ENCODE measurements at places on chromosomes 12 and 14. TPM values are rescaled to one million over a fixed set of nuclear protein-coding genes. Genes with fewer than 3 reads are reported as not detected.

REM2 gene
- 9.4 TPM for total RNA-seq

OAS3 gene
- 13.9 TPM for total RNA-seq

A2ML1 gene
- total RNA-seq, result not detected

GALNT16 gene
- not detected for total RNA-seq

WDR20 gene
- total RNA-seq, result 41.2 TPM

RTN1 gene
- not detected for total RNA-seq

LGR5 gene
- total RNA-seq, result not detected

TMEM63C gene
- total RNA-seq, result 0.58 TPM

DNA sequence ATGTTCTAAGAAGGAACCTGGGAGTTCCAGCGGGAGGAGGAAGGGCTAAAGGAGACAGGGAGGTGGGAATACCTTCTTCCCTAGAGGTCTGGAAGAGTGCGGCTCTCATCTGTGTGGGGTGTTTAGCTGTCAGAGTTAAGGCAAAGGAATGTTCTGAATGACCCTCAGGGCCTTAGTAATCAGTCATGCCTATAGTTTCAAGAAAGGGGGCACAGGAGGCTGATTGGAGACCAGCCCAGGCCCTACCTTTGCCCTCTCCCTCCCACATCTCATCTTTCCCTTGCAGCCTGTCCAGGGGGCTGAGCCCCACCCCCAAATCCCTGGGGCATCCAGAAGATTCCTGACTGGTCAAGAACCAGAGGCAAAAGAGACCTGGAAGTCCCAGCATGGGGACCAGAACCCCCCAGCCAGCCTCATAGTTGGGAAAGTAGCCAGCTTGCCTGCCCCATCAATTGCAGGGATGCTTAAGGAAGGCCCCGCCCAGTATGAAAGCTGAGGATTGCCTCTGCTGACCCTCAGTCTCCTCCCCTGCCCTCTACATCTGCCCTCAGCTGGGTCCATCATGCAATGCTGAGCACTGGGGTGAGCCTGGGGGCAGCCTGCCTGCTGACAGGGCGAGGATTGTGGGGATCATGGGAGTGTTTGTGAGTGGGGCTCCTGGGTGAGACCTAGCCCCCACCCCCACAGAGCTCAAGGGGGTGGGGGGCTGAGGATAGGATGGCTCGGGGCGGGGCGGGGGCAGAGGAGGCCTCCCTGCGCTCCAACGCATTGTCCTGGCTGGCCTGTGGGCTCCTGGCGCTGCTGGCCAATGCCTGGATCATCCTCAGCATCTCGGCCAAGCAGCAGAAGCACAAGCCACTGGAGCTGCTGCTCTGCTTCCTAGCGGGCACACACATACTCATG lies 1.8 kb downstream of the GPR162 start:
- peaks cover 19% of the 10 kb centered on the region for H3K27me3 ChIP-seq
- peaks cover 14% of the 10 kb centered on the region for H3K36me3 ChIP-seq
- no peak overlapping the region for H3K27ac ChIP-seq
- no peak overlapping the region for H3K4me3 ChIP-seq

GRCh38 chr14:98941481-98941880 lies 330.5 kb downstream of the BCL11B start:
- H3K36me3 ChIP-seq, result no peaks in the 10 kb centered on the region
- no peak overlapping the region for H3K27ac ChIP-seq
- peaks cover 32% of the 10 kb centered on the region for H3K4me1 ChIP-seq
- no peak overlapping the region for H3K4me3 ChIP-seq
- no peak for DNase-seq
- no peaks in the 10 kb centered on the region for H3K27me3 ChIP-seq

- H3K4me3 ChIP-seq, result no peak overlapping the region
- no peaks in the 10 kb centered on the region for H3K36me3 ChIP-seq
- DNase-seq, result no peak
- H3K27ac ChIP-seq, result no peak overlapping the region
- H3K27me3 ChIP-seq, result no peaks in the 10 kb centered on the region
- peaks cover 10% of the 10 kb centered on the region for H3K4me1 ChIP-seq
These were observed 51.0 kb upstream of the BCL11B start for GRCh38 chr14:99322731-99323599.

DNA sequence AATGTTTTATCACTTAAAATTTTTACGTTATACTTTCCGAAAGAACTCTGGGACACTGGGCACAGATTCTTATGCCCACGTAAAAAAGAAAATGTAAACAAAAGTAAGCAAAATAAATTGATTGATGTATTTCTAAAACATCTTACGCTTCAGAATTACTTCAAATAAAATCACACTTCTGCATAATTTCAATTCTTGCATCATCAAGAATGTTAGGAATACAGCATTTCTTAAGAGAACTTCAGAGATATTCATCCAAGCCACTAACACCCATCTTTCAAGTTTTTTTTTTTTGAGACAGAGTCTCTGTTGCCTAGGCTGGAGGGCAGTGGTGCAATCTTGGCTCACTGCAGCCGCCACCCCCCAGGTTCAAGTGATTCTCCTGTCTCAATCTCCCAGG lies 180.6 kb downstream of the MED13L start:
- no peaks in the 10 kb centered on the region for H3K36me3 ChIP-seq
- H3K4me3 ChIP-seq, result no peak overlapping the region
- no peak for DNase-seq
- H3K4me1 ChIP-seq, result no peaks in the 10 kb centered on the region

DNA sequence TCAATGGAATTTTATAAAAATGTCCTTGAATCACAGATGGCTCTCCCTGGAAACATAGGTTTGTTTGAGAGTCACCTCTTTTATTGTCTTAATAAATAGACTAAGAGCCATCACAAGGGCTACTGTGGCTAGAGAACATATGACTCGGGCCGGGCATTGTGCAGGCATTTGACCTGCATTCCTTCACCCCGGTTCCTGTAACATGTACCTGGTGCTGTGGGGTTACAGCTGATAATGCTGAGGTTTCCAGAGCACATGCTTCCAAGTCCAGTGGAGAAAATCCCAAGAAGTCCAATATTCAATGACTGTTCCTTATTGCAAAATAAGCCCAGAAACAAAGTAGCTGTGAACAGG lies 1.0 kb upstream of the ACACB start:
- no peaks in the 10 kb centered on the region for H3K36me3 ChIP-seq
- peaks cover 19% of the 10 kb centered on the region for H3K4me1 ChIP-seq
- H3K27ac ChIP-seq, result no peak overlapping the region

DNA sequence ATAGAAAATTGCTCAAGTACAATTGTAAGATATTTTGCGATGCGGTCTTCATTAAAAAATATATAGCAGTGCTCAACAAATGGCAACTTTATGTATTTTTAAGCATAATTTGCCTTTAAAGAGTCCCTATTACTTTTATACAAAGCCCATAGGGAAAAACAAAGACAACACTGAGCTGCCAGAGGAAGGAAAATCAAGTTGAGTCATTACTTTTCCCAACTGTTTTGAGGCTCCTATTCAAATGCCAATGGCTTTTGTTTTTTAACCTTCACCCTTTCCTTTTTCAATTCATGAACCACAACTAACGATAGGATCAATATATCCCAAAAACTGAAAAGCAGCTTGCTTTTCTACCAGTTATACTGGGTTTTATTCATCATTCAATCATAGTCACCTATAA lies 157.6 kb upstream of the PLEKHA5 start:
- no peaks in the 10 kb centered on the region for H3K4me1 ChIP-seq
- no peak overlapping the region for H3K4me3 ChIP-seq
- H3K27me3 ChIP-seq, result no peaks in the 10 kb centered on the region
- no peak for DNase-seq

GRCh38 chr12:59871779-59872178 lies 275.9 kb downstream of the SLC16A7 start:
- no peaks in the 10 kb centered on the region for H3K27me3 ChIP-seq
- H3K27ac ChIP-seq, result no peak overlapping the region
- H3K4me1 ChIP-seq, result no peaks in the 10 kb centered on the region
- H3K4me3 ChIP-seq, result no peak overlapping the region
- no peak for DNase-seq

GRCh38 chr12:53383258-53383657 lies 3.3 kb downstream of the SP1 start:
- H3K4me1 ChIP-seq, result peaks cover 73% of the 10 kb centered on the region
- peak overlapping the region; percentile 14 for H3K4me3 ChIP-seq
- no peaks in the 10 kb centered on the region for H3K27me3 ChIP-seq
- H3K27ac ChIP-seq, result no peak overlapping the region

DNA sequence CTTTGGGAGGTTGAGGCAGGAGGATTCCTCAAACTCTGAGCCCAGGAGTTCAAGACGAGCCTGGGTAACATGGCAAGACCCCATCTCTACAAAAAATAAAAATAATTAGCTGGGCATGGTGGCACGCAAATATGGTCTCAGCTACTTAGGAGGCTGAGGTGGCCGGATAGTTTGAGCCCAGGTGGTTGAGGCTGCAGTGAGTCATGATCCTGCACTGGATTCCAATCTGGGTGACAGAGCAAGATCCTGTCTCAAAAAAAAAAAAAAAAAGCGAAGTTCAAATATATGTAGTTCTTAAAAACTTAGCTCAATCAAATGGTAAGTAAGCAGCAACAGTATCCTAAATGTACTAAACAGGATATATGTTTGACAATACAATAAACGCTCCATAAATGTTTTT lies 85.5 kb upstream of the SSTR1 start:
- H3K27ac ChIP-seq, result no peak overlapping the region
- peaks cover 15% of the 10 kb centered on the region for H3K4me1 ChIP-seq
- H3K27me3 ChIP-seq, result no peaks in the 10 kb centered on the region

DNA sequence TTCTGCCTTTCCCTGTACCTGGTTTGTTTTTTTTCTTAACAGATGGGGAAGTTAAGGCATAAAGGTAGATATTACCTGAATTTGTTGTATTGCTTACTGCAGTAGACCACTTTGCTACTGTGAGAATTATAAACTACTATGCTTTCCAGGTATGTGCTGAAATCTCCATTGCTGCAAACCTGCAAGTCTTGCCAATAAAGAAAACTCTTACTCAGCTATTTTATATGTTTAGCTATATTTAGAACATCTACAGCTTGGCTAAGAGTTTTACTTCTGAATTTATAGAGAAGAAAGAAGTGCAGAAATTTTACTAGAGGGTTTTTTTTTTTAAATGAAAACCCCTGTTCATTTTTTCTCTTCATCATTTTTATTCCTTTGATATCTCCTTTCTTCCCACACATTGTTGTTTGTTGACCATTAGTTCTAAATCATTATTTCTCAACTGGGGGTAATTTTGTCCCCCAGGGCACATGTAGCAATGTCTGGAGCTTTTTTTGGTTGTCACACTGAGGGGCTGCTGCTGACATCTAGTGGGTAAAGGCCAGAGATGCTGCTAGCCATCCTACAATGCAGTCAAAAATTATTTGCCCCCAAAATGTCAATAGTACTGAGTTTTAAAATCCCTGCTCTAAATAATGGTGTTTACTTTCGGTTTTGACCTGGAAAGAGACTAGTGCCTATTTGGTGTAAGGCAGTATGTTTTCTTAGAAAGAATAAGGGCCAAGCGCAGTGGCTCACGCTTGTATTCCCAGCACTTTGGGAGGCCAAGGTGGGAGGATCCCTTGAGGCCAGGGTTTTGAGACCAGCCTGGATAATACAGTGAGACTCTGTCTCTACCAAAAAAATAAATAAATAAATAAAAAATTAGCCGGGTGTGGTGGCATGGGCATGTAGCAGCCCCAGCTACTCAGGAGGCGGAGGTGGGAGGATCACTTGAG lies 48.6 kb downstream of the PCNX1 start:
- H3K36me3 ChIP-seq, result peaks cover 21% of the 10 kb centered on the region
- no peak overlapping the region for H3K4me3 ChIP-seq
- no peak overlapping the region for H3K27ac ChIP-seq
- DNase-seq, result peak; percentile 35

DNA sequence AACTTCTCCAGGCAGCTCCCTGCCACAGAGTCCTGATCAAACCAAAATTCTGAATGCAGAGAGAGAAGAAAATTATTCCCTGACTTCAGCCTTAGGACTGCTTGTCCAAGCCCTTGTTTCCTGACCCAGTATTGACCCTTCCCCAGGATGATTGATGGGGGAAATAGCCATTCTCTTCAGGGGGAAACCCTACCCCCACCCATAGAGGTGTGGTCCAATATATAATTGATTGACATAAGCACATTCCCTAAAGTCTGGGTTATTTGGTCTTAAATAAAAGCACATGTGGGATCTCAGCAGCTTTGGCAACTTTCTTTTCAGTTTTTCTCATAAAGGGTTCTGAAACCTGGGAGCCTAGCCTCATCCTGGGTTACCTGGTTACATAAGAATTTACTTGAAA lies 201.2 kb upstream of the DDHD1 start:
- no peak overlapping the region for H3K4me3 ChIP-seq
- no peaks in the 10 kb centered on the region for H3K36me3 ChIP-seq
- H3K27ac ChIP-seq, result no peak overlapping the region
- H3K27me3 ChIP-seq, result no peaks in the 10 kb centered on the region
- H3K4me1 ChIP-seq, result no peaks in the 10 kb centered on the region
- DNase-seq, result no peak

GRCh38 chr12:1115484-1116231 lies 124.6 kb downstream of the ERC1 start:
- no peaks in the 10 kb centered on the region for H3K27me3 ChIP-seq
- H3K27ac ChIP-seq, result no peak overlapping the region
- H3K4me1 ChIP-seq, result no peaks in the 10 kb centered on the region

DNA sequence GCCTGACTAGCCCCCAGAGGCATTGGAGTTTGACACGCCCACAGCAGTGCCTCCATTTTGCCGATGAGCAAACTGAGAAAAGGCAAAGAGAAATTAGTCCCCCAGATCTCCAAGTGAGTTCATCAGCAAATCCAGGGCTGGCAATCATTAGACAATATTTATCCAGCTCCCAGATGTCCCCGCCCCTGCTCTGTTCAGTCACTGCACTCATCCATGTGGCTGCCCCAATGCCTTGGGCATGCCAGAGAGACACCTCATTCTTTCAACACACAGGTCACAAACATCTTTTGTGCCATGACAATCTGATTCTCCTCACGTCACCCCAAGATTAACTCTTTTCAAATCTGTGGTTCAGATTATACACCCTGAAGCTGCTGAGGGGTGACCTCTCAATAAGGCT lies 43.5 kb downstream of the DPF3 start:
- no peaks in the 10 kb centered on the region for H3K4me1 ChIP-seq
- no peak overlapping the region for H3K4me3 ChIP-seq
- no peak for DNase-seq
- no peak overlapping the region for H3K27ac ChIP-seq
- H3K36me3 ChIP-seq, result no peaks in the 10 kb centered on the region
- no peaks in the 10 kb centered on the region for H3K27me3 ChIP-seq

- no peak overlapping the region for H3K27ac ChIP-seq
- DNase-seq, result no peak
- H3K36me3 ChIP-seq, result no peaks in the 10 kb centered on the region
- no peaks in the 10 kb centered on the region for H3K4me1 ChIP-seq
- no peaks in the 10 kb centered on the region for H3K27me3 ChIP-seq
These were observed 469.8 kb upstream of the SEL1L start for GRCh38 chr14:82003426-82003825.

GRCh38 chr12:92155733-92156132 lies 10.1 kb upstream of the BTG1 start:
- H3K36me3 ChIP-seq, result no peaks in the 10 kb centered on the region
- H3K4me1 ChIP-seq, result peaks cover 13% of the 10 kb centered on the region
- no peak for DNase-seq
- no peak overlapping the region for H3K4me3 ChIP-seq
- H3K27ac ChIP-seq, result no peak overlapping the region
- H3K27me3 ChIP-seq, result no peaks in the 10 kb centered on the region

GRCh38 chr14:61505815-61506809 lies 184.7 kb downstream of the PRKCH start:
- no peak overlapping the region for H3K4me3 ChIP-seq
- H3K36me3 ChIP-seq, result peaks cover 34% of the 10 kb centered on the region
- DNase-seq, result no peak
- no peaks in the 10 kb centered on the region for H3K27me3 ChIP-seq

GRCh38 chr12:46843811-46844210 lies 18.0 kb upstream of the SLC38A4 start:
- no peak overlapping the region for H3K4me3 ChIP-seq
- DNase-seq, result no peak
- no peaks in the 10 kb centered on the region for H3K36me3 ChIP-seq
- peaks cover 6% of the 10 kb centered on the region for H3K27me3 ChIP-seq
- no peak overlapping the region for H3K27ac ChIP-seq
- H3K4me1 ChIP-seq, result no peaks in the 10 kb centered on the region
